ENCODE measurements at places on chromosomes 5 and 9.

DNA sequence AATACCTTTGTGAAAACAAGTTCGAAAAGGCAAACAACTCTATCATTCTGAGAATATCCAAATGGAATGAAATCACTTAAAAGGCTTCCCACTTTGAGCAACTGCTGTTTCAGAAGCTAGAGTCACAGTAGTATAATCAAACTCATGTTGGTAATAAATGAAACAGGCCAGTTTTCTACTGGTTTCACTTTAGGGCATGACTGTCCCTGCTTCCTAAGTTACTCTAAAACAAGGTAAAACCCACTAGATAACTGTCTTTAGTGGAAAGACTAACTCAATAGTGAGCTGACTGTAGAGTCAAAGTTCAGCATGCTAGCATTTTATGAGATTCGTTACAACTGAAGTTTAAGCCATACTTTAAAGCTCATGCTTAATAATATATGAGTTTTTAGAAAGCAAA, 6.0 kb downstream of the CDC26 start:
- DNase-seq: no peak

GRCh38 chr9:5840788-5841187, 7.9 kb upstream of the ERMP1 start:
- DNase-seq: no peak

- no peak for DNase-seq
These were observed 10.6 kb upstream of the VLDLR start for GRCh38 chr9:2610985-2611384.

DNA sequence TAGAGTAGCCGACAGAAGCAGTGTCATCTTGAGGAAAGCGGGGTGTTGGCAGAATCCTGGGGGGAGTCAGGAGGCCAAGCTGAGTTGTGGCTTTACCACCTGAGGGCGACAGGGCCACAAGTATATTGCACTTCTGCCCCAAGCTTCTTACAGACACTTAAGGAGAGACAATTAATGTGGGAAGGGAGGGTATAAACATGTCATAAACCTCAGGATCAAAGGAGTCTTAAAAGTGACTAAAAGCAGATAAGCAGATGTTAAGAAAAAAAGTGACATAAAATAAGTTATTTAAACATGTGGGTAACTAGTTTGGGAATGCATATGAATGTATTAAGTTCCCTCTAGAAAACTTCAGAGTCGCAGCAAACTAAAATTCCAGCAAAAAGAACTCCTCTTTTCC, 63.9 kb downstream of the ERAP1 start:
- DNase-seq: no peak

- no peak for DNase-seq
These were observed at the start of gene MCC for GRCh38 chr5:113487781-113488644. TSS of gene MCC (minus strand) at chr5:113488453.

DNA sequence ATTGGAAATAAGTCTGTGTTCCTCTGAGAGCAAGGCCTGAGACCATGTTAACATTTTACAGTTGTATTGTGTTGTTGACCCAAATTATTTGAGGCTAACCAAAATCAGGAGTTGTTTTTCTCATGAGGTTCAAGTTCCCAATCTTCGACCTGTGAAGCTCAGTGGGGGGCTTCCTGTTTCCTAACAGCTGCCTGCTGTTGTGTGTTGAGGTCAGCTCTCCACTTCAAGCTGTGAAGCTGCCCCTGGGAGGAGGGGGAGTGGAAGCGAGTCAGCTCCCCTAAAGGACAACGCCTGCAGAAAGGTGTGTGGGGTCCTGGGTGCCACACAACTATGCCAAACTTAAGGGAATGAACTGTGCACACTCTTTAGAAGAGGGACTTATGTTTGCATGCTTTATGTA, 295.5 kb downstream of the IRX1 start:
- no peak for DNase-seq

GRCh38 chr9:6219040-6219439, 3.4 kb downstream of the IL33 start:
- DNase-seq: no peak

- DNase-seq: no peak
These were observed 80.0 kb upstream of the TGFBR1 start for GRCh38 chr9:99024959-99025358.

DNA sequence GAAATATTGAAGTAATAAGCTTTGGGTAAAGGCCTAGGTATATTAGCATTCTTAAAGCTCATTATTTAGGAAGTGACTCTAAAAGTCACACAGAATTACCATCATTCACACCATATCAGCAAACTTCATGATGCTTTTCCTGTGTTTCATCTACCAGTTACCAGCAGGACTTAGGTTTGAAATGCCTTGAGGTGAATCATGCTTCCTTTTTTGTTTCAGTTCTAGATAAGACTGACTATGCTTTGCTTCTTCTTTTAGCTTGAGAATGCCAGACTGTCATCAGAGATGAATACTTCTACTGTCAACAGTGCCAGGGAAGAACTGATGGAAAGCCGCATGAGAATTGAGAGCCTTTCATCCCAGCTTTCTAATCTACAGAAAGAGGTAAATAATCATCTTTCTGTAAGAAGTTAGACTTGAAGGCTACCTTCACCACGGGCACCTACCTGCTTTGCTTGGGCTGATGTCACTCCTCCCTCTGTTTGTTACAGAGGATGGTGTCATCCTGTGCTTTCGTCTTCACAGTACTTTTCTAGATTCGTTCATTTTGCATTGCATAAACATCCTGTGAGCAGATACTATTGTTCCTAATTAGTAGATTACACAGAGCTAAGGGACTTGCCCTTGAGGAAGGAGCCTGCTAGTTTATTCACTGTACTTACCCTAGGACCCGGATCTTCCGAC, 34.7 kb downstream of the LMNB1 start:
- no peak for DNase-seq

Data from stimulated activated CD4-positive, alpha-beta T cell treated with anti-CD3 and anti-CD28 coated beads, Interleukin-1b, Interleukin-23, amount 100 ng/mL, for 1 hour (primary cell).